CD8-positive, alpha-beta memory T cell (primary cell): ENCODE measurements at places on chromosomes 3 and 15.

- DNase-seq: no peak
These were observed 64.0 kb downstream of the MESD start for GRCh38 chr15:80925597-80926059.

- no peak for DNase-seq
These were observed 23.1 kb upstream of the MTHFS start for GRCh38 chr15:79919749-79920511.

GRCh38 chr3:10620833-10621082, 115.4 kb upstream of the ATP2B2 start:
- no peak for DNase-seq

DNA sequence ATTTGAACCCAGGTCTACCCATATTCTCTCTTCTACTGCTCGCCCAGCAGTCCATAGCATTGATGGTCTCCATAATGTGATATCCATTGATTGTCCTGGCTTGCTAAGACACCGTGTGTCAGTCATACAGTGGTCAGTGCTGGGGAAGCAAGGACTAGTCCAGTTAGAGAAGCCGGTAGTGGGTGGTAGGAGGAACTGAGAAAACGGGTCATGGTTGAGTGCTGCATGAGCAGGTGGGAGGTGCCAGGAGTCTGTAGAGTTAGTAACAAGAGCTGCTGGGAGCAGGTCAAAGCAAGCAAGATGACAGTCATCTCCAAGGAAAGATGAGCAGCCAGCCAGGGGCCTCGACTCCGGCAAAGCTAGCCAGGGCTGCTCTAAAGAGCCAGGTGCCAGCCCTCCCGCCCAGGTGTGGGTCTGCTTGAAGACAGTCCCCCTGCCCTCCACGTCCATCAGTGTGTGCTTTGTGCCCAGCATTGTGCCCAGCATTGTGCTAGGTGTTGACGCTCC, 29.5 kb upstream of the USP3 start:
- DNase-seq: no peak

DNA sequence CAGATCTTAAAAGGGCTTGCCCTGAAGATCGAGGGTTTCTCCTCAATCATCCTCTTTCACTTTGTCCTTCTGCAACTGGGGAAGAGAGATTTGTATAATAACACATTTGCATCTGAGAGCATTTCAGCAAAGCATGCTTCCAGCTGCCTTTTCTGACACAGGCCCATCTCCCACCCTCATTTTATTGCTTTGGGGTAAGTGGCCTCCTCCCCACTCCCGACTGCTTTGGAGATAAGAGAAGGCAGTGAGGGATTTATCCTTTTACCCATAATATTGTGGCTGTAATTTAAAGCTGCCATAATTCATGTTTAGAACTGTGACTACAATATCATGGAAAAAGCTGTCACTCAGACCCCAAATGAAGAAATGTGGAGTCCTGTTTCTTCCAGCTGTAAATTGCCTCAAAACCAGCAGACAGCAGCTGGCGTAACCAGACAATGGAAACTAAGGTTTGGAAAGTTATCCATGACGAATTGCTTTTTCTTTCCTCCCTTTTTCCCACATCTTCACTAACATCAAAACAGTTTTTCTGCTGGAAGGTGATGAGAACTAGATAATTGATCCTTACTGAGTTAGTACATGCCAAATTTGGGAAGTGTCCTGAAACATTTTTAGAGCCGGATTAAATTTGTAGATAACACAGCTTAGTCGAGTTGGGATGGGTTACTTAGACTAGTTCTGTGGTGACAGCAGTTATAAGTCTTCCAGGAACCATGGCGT, 104.2 kb upstream of the PFN2 start:
- DNase-seq: no peak
